ENCODE measurements at places on chromosomes 5 and 9.

DNA sequence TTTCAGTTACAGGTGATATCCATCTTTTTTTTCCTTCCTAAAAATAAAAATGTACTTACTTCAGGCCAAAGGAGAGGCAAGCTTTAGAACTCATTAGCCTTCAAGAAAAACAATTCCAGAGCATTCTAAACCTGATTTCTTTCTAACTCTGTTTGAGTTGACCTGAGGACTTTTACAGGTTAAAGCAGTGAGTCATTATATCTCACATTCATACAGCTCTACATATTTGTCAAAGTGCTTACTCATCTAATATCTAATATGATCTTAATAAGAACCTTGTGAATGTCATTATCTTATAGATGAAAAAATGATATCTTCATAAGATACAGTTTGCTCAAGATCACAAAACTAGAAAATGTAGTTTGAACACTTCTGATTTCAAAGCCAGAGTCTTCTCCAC lies 149.2 kb upstream of the CDKN2B start:
- no peak for DNase-seq

DNA sequence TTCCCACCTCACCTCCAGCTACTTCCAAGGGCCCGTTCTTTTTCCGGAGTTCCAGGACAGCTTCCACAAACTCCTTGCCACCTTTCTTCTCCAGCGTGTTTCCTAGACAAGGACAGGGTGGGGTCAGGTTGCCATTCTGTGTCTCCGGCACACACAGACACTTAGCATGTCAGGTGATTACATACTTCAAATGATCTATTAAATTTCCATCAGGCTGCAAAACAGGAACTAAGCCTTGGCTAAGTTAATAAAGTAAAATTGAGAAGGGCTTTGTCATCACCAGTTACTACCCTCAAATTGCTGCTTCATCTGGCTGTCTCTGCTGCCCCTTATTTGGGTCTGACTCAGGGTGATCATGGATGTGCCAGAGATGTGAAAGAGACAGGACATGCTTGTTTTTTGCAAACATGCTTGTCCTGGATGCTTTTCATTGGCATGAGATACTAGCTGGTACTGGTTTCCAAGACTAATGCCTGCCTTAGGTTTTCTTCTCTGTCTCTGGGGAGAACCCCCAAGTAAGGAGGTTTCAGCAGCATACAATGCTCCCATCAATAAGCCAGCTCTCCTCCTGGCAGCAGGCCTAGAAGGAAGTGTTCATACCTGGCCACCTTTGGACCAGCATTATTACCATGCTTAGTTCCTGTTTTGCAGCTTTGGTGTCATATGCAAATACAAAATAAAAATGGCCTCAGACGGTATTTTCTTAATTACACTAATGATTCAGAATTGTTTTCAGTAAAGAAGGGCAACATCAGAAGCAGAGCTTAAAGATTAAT lies 52.9 kb downstream of the MACROH2A1 start:
- peak; percentile 25 for DNase-seq

- DNase-seq: peak; percentile 35
Observed at GRCh38 chr5:79955941-79956670, 35.0 kb downstream of the MTX3 start.

GRCh38 chr5:116371431-116371830 lies 203.2 kb downstream of the SEMA6A start:
- no peak for DNase-seq

GRCh38 chr5:97096191-97096590 lies 46.2 kb downstream of the LIX1 start:
- DNase-seq: no peak
